ENCODE measurements at places on chromosomes 16 and 17.
A peak's percentile ranks its signal among the peaks of the same experiment; 100 is the strongest.

GRCh38 chr17:42018339-42018738, 1.1 kb upstream of the DNAJC7 start:
- no peak for DNase-seq

DNA sequence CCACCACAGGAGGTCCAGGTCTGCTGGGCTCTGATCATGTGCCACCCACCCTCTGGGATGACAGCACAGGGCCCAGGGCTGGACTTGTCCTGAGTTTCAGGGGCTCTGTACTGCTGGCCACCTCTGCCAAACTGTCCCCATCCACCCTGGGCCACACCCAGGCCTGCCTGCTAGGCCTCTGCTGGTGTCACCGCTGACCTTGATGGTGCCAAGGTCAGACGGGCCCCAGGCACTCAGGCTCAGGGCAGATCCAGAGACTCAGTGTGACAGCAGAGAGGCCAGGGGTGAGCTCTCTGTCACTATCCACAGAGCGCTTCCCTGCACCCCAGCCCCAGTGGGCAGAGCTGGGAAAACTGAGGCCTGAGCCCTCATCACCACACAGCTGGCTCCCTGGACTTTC, 75.6 kb downstream of the RMI2 start:
- no peak for DNase-seq

GRCh38 chr16:55955845-55956244, 80.7 kb upstream of the CES5A start:
- no peak for DNase-seq

- DNase-seq: no peak
Observed at GRCh38 chr16:84463221-84463620, 41.2 kb downstream of the MEAK7 start.

DNA sequence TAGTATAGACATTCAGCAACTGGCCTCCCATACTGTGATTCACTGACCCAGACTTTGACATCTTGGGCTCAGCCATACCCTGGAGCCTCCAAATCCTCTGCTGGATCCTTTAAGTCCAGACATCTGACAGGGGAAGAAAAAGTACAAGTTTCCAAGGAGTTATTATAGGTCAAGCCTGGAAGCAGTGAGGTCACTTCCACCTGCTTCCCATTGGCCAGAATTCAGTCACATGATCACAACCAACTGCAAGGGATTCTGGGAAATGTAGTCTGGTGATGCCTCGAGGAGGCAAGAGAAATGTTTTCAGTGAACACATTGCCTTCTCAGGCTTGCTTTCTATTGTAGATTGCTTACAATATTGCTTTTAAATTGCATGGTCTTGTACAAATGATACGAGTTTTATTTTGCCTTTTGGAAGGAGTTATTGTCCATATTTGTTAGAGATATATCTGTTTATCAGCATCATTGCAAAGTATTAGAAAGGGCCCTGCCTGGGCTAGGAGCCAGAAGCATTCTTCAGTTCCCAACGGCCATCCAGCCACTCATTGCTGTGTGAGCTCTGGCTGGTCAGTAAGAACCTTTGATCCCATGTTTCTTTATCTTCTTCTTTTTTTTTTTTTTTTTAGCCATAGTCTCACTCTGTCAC, 696.9 kb downstream of the WWOX start:
- DNase-seq: peak; percentile 63

DNA sequence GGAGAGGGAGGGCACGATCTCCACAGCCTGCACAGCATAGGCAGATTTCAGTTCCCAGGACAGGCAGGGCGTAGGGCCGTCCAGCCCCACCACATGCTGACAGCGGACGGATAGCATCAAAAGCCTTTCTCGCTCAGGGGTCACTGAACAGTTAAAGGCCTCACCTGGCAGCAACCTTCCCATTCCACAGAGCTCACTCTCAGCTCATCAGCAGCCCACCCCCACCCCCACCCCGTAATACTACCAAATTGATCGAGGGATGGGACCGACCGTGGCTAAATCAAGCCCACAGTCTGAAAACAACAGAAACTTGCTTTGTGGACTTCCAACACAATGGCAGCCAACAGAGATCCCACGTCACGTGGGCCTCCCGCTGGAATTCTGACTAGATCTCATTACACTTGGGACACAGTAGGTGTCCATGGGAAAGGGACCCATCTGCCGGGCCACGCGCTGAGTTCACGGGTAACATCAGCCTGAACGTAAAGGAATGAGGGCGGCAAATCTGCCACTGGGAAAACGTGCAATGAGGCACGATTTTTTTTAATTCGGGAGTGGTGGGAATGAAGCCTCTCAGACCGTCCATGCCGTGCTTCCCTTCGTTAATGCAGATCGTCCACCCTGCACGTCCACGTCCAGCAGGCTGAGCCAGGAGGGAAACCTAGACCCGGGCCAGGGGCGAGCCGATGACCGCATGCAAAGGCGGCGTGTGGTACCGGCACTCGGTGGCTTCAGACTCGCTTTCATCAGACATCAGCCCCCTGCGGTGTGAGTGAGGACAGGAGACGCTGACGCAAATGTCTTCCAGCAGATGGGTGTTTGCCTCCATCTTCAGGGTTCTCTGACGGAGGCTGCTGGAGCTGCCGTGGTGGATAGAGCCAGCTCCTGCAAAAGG, 92.1 kb downstream of the TBC1D16 start:
- DNase-seq: no peak

GRCh38 chr17:13647543-13648021, 45.9 kb upstream of the HS3ST3A1 start:
- no peak for DNase-seq

DNA sequence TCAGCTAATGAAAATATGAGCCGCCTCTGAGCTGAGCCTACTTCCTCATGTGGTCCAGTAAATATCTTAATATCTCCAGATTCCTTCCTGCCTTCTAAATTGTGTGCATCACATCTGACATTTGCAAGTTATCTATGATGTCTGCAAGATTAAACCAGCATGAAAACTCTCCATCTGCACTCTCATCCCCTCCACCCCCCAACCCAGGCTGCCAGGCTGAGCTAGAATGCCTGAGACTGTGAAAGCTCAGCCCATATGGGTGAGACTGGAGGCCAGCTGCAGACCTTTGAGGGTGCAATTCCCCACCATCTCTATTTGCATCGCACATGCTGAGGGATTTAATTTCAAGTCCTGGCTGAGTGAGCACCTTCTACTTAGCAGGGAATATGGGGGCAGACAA, 82.8 kb downstream of the ASIC2 start:
- DNase-seq: no peak

DNA sequence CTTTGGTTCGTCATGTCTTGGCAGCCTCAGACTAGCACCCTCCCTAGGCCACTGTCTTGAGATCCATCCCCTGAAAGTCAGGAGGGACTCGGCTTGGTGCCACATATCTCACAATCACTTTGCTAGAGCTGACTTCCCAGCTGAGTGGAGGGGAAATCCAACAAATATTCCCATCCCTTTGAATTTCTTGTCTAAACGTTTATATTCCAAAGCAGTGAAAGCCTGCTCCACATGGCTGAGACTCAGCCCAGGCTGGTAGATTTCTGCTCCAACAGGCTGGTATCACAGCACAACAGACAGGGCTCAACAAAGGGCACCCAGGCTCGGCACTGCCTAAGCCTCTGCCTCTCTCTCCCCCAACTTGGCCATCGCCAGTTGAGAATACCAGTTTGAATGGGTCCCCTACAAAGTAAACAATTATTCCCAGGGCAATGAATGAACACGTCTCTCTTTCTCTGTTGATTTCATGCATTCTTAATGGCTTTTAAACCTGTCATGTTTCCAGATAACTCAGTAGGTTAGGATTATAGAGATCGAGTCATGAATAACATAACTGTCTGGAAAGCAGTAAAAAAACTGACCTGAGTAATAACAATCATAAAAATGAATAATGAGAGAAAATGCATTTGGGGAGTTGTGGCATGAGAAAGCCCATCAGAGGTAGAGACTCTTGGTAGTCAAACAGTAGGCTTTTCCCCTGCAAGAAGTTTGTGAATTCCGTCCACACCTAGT, 1.0 kb downstream of the KRT13 start:
- DNase-seq: no peak

- no peak for DNase-seq
Observed at GRCh38 chr17:59561042-59561441, 4.4 kb upstream of the DHX40 start.

- DNase-seq: no peak
Observed at GRCh38 chr16:23700509-23700908, 12.5 kb downstream of the ERN2 start.

DNA sequence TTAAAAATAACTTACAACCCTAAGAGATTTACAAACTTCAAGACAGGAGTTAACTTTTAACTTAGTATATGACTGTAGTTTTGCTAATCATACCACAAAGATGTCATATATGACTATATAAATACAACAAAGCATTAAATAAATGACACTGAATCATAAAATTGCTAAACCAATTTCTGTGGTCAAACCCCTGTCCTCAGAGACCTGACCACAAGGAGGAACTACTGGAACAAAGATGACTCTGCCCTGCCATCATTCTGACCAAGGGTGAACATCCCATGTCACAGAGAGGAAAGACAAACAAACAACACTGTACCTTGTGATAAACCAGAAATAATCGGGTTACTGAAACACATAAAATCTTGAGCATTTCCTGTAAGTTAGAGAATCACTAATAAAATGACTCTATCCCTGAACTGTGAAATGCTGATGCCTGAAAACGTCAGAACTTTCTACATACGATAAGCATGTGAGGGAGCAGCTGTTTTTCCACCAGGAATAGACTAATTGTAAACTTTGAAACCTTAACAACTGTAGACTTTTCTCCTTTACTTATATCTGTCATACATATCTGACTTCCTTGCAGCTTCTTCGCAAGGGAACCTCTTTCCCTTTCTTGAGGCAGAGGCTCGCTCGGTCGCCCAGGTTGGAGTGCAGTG, 47.9 kb downstream of the WDR59 start:
- DNase-seq: no peak

DNA sequence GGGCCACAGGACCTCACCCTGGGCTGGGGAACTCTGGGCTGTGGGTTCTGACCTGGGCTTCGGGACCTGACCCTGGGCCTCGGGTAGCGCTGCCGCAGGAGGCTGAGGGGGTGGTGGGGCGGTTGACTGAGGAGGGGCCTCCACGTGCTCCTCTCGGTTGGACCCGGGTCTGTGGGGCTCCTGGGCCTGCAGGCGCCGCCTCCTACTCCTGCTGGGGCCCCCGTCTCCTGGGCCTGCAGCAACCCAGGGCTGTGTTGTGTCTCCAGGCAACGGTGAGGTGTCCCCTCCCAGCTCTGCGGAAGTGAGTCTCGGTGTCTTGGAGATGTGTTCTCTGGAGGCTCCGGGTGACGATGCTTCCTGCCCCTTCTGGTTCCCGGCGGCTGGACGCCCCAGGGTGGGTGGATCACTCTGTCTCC, 41.5 kb upstream of the GNG13 start:
- DNase-seq: no peak

DNA sequence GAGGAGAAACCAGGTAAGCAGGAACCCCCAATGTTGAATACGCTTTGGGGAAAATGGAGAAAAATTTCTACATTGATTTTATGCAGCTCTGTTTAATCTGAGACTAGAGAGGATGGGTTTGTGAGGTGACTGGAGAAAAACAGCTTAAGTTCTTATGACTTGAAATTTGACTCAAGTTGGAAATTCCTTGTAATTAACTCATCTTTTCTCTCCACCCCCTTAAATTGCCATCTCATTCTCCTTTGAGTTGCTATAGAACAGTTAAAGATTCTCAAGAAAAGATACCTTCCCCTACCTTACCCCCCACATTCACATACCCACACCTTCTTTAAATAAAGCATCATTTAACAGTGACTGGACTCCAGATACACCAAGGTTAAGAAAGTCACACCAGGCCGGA, 24.2 kb downstream of the ZNRF1 start:
- DNase-seq: no peak

DNA sequence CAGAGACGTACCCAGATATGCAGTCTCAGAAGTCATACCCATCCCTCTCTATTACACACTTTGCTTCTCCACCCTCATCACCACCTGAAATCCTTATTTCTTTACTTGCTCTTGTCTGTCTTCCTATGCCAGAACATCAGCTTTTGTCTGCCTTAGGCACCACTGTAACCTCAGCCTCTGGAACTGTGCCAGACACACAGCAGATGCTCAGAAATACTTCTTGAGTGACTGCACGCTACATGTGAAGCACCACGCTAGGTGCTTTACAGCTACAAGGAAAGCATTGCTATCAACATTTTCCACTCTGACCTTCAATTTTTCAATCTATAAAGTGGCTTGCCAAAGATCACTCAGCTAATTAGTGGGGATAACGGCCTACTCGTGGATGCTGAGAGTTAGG, 226.8 kb downstream of the CHD9NB start:
- no peak for DNase-seq

DNA sequence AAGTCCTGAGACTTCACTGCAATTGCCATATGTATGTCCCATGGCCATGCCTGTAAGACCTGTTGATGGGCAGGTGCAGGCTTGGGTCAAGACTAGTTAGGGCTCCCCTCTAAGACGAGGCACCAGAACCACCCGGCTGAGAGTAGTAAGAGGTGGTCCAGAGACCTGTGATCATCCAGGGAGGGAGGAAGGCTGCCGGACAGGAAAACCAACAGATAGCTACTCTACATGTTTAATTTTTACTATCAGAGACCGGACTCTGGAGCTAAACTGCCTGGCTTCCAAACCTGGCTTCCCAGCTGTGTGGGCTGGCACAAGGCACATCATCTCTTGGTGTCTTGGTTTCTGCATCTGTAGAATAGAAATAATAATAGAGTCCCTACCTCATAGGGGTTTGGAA, 73.0 kb downstream of the ERCC4 start:
- no peak for DNase-seq

DNA sequence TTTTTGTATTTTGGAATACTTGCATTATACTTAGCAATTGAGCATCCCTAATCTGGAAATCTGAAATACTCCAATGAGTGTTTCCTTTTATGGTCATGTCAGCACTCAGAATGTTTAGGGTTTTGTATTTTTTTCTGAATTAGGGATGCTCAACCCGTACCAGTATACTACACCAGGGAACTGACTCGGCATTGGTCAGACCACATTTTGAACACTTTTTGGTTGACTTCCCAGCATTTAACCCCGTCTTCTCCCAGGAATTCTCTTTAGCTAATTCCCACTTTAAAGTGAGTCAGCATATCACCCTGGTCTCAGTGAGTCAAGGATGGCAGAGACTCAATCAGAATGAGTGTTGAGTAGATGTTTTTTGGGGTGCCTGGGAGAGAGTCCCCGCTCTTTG, 177.9 kb downstream of the SPECC1 start:
- no peak for DNase-seq

GRCh38 chr16:85518398-85519049, 94.6 kb upstream of the GSE1 start:
- no peak for DNase-seq

DNA sequence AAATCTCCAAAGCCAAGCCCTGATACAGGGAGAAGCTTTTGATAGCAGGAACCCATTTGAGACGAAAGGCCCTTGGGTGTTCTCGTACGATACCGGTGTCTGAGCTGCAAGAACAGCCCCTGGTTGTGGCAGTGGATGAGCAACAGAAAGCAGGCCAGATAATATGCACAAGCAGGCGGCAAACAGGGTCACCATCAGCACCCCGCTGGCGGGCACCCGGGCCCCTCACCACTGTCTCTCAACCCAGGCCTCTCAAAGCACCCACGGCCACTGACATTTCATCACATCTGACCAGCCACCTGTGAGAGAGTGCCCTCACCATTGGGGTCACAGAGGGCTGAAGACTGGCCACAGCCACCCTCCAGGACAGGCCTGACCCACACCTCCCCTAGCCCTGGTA, 230.4 kb downstream of the C16orf78 start:
- DNase-seq: no peak
